ENCODE measurements at places on chromosomes 12 and 14. TPM values are rescaled to one million over a fixed set of nuclear protein-coding genes. Genes with fewer than 3 reads are reported as not detected.

- peak; percentile 75 for DNase-seq
These were observed 12.9 kb downstream of the ANKRD13A start for GRCh38 chr12:110012137-110012536.

- no peak for DNase-seq
These were observed 101.2 kb downstream of the NELL2 start for GRCh38 chr12:44774815-44775411.

- no peak for DNase-seq
These were observed 36.2 kb downstream of the MED13L start for GRCh38 chr12:116241157-116241759.

DNA sequence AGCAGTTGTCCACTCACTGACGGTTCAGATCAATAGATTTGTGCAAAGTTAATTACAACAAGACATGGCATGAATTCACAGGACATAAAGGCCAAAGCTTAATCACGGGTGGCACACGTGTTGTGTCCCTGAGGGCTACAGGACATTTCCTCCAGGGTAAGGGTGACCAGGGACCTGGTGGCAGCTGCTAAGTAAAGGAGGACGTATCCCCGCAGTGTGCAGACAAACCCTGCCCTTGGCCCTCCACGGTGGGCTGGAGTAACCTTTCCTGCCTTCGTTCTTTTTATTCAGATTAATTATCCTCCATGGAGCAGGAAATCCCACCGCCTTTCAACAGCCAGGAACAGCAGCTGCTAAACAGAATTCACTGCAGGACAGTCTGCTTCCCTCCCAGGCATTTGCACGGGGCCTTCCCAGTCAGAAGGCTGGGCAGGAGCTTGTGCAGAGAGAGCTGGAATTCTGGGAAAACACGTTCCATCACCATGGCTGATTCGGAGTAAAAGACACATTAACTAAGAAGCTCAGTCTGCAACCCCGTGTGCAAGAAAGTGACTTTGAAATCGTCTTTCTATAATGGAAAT lies 289.9 kb upstream of the SFSWAP start:
- DNase-seq, result no peak

DNA sequence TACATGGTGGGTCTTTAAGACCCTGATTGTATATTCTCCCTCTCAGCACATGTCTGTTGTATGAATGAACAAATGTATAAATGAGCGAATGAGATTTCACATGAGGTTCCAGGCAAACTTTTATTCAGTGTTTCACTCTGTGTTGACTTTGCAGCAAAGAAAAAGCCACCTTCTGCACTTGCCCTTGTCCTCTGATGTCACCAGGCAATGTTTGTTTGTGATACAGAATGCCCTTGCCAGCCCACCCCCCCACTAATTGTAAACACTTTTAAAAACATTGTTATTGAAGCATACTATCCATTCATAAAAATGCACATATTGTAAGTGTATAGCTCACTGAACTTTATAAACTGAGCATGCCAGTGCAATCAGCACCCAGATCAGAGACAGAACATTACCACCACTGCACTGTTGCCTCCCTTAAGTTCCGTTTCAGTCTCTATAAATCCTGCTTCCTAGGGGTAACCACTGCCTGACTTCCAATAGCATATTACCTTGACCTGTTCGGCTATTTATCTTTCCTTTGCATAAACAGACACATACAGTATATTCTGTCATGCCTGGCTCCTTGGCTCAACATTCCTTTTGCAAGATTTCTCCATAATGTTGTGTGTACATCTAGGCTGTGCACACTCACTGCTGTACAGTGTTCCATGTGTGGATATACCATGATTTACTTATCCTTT lies 11.3 kb upstream of the LTA4H start:
- no peak for DNase-seq

TCL1B gene
- total RNA-seq, result not detected

CRADD gene
- total RNA-seq, result 16.5 TPM

GRCh38 chr12:15227004-15227679 lies 5.9 kb upstream of the RERG start:
- DNase-seq, result peak; percentile 52

KITLG gene
- total RNA-seq, result 77.5 TPM

TMEM179 gene
- total RNA-seq, result not detected

- DNase-seq, result no peak
These were observed 513.2 kb downstream of the NELL2 start for GRCh38 chr12:44362947-44363346.

RPS6KL1 gene
- total RNA-seq, result 2.0 TPM

FIGNL2 gene
- 0.95 TPM for total RNA-seq

DNA sequence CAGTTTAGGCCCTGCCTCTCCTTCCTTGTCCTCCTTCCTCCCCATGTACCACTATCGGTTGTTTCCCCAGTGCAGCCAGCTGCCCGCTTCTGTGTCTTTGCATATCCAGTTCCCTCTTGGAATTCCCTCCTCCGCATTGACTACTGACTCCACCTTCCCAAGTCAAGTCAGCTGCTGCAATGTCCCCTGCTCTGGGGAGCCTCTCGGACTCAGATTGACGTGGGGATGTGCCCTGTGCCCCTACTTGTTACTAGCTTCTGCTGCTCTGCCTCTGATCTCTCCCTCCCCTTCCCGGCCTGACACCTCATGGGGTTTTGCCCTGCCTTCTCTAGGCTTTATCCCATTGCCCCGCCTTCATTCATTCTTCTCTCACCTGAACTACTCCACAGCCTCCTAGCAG lies 2.1 kb upstream of the CD9 start:
- no peak for DNase-seq

DNA sequence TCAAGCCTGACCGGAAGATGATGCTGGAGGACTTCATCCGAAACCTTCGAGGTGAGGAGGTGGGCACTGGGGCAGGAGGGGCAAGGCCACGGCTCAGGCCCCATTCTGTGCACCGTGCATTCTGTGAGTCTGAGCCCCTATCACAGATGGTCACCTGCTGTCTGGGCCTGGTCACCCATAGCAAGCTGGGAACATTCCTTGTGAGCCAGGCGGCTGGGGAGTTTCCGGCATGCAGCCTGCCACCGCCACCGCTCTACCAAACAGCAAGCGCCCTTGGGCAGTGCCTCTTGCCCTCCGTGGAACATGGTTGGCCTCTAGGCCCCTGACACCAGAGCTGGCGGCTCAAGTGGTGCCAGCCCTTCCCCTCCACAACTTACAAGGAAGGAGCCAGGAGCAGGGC lies 56.3 kb downstream of the SLC6A12 start:
- DNase-seq, result no peak

GRCh38 chr14:79947440-79948054 lies 263.8 kb downstream of the DIO2 start:
- no peak for DNase-seq

- peak; percentile 26 for DNase-seq
These were observed 5.0 kb downstream of the PTPN6 start for GRCh38 chr12:6956021-6956727.

DNA sequence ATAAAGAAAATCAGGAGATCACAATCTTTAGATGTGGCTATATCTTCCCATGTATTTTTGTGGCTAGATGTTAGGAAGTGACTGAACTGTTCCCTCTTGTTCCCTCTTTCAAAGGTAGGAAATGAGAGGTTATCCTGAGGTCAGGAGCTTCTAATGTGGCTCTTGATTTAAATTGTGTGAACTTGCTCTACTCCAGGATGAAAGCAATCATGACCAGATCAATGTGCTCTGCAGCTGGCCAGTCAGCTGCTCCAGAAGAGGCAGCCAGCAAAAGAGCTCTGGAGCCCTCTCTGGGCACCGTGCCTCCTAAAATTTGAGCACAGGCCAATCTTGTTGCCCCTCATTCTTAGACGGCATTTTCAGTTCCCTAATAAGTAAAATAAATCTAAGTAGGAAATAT lies 32.0 kb downstream of the CDK17 start:
- DNase-seq, result no peak

DNA sequence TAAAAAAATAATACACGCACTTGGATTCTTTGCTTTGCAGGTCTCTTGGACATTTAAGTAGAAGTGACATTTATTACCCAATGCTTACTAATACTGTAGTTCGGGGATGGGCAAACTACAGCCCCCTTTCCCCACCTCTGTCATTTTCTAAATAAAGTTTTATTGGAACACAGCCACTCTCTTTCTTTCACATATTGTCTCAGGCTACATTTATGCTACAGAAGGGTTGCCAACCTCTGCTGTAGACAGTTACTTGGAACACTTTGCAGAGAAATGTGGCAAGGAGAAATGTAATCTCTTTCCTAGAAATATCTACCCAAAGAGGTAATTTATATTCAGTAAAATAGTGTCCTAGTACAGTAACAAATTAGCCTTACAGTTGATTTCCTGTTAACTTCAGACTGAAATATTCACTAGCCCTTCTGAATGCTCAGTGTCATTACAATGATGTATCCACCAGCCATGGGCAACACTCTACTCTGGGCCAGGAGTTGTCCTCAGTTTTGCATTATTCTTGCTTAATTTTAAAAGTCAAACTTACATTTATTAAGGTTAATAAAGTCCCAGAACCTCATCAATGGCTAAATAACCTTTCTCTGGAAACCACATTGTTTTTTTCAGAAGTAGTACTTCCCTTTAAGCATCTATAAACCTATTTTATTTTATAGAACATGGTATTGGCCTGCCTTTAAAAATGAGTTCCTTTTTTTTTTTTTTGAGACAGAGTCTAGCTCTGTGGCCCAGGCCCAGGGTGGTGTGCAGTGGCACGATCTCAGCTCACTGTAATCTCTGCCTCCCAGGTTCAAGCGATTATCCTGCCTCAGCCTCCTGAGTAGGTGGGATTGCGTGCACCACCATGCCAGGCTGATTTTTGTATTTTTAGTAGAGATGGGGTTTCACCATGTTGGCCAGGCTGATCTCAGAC lies 269.6 kb upstream of the AMIGO2 start:
- no peak for DNase-seq

GRCh38 chr14:65846196-65846868 lies 433.8 kb downstream of the FUT8 start:
- DNase-seq, result no peak

DNA sequence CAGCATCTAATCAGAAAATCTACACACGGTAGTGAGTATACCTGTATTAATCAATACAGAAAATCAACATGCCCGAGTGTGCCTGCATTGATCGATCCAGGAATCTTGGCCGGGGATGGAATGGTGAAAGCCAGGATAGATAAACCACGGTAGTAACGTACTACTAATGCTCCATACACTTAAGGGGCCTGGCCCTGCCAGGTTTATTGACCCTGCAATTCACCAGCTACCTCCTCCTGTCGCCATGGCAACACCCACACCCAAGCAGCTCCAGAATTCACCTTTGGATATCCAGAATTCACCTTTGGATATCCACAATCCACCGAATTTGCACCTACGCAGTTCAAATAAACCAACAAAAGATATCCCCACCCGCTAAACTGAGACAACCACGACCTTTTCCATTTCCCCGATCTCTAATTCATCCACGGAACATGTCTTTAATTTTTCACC lies 14.8 kb upstream of the CALM1 start:
- peak; percentile 81 for DNase-seq

- no peak for DNase-seq
These were observed 286.7 kb upstream of the GRIP1 start for GRCh38 chr12:66965621-66966020.

- no peak for DNase-seq
These were observed 15.3 kb downstream of the PELI2 start for GRCh38 chr14:56133547-56133946.

DNA sequence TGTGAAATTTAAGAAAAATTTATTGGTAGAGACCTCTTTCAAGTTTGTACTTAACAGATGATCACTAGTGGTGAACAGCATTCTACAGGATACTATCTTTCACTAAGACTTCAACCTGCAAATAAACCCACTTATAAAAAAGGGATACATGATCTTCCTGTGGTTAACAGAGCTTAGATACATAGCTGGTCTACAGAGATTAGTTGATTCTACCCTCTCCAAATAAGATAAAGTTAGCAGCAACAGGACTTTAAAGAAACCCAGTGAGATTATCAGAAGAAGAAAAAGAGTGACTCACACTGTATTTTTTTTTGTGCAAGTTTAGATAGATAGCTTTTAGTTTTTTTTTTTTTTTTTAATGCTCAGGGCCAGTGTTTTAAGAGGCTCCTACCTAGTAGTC lies 34.5 kb downstream of the USP44 start:
- no peak for DNase-seq

GRCh38 chr14:68146818-68147217 lies 327.2 kb downstream of the RAD51B start:
- no peak for DNase-seq

DNA sequence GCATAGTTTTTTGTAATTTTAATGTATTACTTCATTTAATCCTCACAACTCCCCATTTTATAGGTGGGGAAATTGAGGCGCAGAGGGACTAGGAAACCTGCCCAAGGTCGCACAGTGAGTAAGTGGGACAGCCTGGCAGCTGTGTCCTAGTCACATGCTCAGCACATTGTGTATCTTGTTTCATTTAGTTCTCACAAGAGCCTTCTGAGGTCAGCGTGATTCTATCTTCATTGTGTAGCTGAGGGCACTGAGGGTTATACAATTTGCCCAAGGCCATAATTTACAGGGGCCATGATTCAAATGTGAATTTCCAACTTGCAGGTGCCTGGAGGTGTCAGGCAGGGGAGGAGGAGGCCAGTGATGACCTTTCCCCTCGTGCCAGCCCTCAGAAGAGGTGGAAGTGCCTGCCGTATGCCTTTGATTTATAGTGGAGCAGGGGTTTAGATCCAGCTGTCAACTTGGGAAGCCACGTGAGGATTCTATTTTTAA lies 30.3 kb upstream of the SMOC1 start:
- DNase-seq, result no peak

- no peak for DNase-seq
These were observed 130.8 kb upstream of the PTPRQ start for GRCh38 chr12:80313209-80313608.

DNA sequence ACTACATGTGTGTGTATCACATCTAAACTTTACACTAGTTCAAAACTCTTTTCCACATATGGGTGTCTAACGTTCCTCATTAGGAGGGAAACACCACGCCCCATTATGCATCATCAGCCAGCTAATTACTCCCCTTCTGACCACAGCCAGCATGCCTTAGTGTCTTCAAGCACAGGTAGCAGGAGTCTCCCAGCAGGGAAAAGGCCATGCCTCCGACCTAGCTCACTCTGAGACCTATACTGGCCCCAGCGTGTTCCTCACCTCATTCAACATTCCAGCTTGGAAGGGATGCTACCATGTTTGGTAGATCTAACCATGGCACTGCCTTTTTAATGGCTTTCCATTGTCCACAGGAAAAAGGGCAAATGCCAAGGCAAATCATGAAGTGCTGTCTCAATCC lies 66.1 kb upstream of the PRB2 start:
- DNase-seq, result no peak

KCNH5 gene
- not detected for total RNA-seq

DNA sequence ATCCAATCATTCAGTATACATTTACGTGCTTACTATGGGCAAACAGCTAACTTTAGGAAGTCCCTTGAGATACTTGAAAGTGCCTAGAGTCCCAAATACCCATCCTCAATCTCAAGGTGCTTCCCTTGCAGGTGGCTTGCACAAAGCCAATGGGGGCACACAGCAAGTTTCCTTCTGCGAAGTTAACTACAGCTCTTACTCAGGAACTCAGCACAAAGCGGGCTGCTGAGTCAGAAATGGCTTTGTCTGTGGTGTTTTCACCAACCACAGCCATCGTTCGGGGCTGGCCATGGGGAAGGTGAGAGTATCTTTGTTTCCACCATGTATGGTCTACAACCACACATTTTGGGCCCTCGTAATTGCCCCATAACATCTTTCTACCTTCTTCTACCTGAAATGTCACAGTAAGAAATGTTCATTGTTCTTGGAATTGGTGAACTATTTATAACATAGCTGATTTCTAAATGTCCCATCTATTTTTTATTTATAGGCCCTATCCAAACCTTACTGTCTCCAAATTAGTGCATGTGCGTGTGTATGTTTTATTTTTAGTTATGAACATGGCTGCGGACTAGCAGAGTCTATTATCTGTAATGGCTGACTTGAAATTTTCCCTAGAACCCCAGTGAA lies 13.9 kb downstream of the MFAP5 start:
- DNase-seq, result no peak

MAP3K9 gene
- 9.4 TPM for total RNA-seq

Data from lower lobe of right lung (tissue), 2 donors.